ENCODE measurements at places on chromosomes 3 and 15.
A peak's percentile ranks its signal among the peaks of the same experiment; 100 is the strongest.

DNA sequence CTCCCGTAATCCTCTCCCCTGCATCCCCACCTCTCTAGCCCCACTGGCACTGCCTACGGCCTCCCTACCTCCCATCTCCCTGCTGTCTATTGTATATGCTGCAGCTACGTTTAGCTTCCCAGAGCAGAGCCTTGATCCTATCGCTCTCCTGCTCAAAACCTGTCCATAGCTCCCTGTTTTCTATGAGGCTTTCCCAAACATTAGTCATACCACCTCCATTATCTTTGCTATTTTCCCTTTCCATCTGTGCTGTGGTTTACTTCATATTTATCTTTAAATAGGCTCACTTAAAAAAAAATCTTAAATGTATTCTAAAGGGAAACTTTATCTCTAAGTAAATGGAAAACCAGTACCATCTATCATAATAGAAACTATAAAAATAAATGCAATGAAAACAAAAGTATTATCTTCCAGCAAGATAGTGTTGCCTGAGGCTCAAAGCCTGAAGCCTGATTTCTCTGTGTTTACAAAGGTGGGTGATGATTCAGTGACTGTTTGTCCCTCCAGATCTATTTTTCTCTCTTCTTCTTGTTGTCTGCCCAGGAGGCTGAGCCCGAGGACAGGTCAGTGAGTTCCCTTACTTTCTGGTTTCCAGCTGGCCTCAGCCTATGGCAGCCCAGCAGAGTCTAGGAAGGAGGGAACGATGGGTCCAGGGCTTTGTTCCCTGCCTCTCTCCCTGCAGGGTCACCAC, 397.1 kb upstream of the CFAP20DC start:
- DNase-seq: peak; percentile 28

GRCh38 chr15:63041402-63041973, 1.1 kb upstream of the TPM1 start:
- DNase-seq: no peak

DNA sequence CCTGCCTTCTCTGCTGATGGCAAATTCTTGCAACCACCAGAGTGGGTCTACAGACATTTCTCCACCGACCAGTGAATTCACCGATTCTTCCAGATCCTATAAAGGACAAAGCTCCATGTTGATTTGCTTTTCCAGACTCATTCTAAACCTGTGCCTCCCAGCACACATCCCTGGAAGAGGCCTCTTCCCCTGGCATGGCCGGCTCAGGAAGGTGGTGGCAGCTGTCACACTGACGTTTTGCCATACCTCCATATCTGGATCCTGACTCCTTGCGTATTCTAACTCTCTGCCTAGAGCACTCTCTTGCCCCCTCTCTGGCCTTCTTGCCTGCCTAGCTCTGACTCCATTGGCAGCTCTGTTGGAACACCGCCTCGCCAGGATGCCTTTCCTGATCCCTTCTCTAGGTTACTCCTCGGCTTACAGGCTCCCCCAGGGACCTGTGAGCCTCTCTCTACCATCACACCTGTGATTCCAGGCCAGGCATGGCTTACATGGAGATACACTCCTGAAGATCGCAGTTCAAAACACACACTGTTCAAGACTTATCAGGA, 31.0 kb downstream of the SLCO2A1 start:
- no peak for DNase-seq

GRCh38 chr15:68683026-68683425, 104.2 kb downstream of the CORO2B start:
- DNase-seq: no peak

- peak; percentile 67 for DNase-seq
Observed at GRCh38 chr3:66800941-66801545, 197.1 kb upstream of the KBTBD8 start.

DNA sequence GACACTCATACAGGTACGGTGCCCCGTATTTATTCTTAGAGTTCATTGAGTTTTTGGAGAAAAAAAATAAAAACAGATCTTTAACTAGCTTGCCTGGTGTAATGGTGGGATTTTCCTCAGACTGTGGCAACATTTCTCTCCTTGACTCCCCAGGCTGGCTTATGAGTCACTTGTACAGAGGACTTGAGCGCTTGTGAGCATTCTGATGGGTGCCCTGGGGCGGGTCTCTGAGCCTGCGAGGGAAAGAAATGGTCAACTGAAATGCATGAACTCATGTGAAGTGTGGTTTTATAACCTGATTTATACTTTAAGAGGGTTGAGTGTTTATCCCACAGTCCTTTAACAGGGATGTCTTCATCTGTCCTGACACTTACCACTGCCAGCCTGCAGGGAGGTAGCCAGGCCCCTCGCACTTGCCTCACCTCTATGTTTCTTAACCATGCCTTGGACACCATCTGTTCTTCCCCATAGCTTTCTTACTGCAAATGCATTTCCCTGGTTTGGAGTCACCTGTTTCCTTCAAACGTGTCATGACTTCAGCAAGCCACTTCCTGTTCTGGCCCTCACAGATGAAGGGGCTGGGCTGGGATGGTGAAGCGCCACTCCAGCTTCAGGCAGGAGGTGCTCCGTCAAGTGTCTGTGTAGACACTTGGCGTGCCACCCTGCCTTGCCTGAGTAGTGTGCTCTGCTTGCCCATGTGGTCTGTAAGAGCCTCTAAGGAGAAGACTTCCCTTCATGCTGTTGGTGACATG, 118.7 kb downstream of the PDE8A start:
- DNase-seq: no peak

DNA sequence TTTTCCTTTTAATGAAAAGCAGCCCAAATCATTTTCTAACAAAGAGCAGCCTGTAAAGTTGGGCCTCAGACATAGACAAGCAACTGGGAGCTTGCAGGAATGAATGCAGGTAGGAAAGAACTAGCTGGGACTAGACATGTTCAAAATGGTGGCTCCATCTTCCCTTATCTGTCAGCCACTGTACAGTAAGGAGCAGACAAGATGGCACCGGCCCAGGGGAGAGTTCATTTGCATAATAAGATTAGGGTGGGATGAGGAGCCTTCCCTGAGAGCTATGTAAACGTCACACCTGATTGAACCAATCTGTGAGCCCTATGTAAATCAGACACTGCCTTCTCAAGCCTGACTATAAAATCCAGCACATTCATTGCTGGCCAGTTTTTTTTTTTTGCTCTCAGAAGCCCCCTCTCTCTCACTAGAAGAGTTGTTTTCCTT, 59.7 kb upstream of the GK5 start:
- no peak for DNase-seq

GRCh38 chr3:193982258-193982659, 153.7 kb upstream of the HES1 start:
- DNase-seq: peak; percentile 69

DNA sequence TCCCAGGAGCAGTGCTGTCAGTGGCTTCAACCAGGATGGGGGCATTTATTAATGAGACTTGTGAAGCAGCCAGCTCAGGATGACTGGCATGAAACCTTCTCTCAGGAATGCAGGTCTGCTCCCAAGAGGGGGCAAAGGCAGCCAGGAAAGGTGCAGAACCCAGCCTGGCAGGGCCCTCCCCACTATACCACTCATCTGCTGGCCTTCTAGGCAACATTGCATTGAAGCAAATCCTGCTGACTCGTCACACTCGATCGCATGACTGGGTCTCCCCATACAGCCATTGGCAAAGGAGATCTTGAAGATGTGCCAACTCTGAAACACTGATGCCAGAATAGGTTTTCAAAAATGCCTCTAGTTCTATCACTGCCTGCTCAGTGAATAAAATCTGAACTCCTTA, 65.7 kb upstream of the CMTM7 start:
- peak; percentile 43 for DNase-seq

DNA sequence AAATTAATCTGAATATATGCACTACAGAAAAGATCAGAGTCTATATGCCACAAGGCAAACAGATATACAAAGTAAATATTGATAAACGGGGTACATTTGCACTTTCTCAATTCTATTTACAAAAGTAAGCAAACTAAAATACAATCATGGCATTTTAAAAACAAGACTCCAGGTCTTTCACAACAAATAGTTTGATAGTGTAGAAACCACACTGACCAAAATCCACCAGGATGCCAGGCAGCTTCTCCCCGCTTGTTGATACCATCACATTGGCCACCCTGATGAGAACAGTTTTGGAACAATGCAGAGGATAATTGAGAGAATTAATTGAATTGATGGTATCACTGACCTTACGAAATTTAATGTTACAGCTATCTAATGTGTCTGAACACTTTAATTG, 190.6 kb upstream of the TMCO5A start:
- DNase-seq: no peak

DNA sequence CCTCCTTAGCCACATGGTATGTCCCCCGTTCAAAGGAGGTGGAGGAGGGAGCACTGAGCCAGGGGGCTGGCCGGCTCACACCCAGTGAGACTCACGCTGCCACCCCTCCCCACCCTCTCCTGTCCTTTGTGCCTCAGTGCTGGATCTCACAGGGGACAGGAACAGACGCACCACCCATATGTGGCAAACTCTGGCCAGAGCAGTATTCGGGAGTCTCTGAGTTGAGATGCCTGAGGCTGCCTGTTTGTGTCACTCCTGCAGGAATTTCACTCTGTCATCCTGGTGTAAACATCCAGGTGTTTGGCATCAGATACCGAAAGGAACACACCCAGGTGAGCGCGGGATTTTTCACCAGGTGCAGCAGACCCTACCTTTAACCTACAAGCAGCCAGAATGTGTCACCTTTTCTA, 25.7 kb downstream of the RGMA start:
- peak; percentile 84 for DNase-seq

GRCh38 chr15:52078876-52079700, 33.5 kb downstream of the BCL2L10 start:
- DNase-seq: no peak

DNA sequence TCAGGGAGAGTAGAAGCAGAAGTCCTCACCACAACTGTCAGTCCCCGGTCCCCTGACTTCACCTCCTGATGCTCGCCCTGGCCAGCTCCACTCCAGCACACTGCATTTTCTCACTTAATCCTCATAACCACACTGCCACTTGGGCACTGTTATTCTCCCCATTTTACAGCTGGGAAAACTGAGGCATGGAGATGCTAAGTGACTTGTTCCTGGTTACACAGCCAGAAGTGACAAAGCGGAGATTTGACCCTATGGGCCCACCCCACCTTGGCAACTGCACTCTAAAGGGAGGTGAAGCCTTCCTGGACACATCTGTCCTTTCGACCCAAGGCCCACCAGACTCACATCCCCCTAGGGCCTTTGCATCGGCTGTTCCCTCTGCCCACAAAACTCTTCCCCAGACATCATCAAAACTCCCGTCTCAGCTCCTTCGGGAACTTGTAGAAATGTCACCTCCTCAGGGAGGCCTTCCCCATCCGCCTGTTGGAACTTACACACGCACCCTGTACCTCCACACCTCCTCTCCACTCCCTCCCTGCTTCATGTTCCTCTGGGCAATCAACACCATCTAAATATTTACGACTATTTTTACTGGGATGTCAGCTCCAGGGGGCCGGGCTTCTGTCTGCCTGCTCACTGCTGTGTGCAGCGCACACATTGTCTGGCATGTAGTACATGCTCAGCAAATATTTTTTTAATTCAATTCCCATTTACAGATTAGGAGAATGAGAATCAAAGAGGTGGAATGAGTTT, 3.1 kb downstream of the GRIP2 start:
- no peak for DNase-seq

DNA sequence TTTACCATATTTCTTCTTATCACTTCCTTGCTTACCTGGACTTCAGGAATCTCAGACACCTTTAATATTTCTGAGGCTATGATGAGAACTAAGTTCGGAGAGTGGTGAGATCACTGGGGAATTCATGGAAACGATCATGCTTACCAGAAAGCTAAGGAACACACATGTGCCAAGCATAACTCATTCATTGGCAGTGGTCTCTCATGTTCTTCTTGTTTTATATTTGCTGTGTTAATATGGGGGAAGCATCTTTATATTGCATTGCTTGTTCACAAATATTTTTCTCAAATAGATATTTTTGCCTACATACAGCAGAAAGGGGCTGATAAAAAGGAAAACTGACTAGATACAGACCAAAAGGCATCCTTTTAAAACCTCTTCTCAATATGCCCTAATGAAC, 55.8 kb downstream of the COL6A6 start:
- DNase-seq: no peak

DNA sequence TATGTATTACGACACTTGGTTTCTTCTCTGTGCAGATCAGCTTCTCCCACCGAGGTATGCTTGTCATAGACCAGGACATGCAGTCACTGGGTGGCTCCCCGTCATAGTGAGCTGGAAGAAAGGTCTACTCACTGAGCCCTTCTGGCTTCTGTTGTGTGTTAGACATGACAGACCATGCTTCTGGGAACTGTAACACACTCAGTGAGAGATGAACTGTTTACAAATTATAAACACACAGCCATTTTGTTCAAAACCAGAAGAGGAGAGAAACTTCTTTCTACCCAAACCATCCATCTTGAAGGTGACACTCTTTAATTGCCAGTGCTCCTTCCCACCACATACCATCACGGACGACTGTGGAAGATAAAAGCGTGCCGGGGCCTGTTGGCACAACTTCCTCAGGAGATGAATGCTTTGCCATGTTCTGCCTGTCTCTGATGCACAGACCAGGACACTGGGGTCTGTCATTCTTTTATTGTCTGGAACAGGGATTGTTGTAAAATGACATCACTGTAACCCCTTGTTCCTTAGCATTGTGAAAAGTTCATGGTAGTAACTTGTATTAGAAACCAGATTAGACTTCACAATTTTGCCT, 214.3 kb downstream of the MCTP2 start:
- DNase-seq: peak; percentile 21

DNA sequence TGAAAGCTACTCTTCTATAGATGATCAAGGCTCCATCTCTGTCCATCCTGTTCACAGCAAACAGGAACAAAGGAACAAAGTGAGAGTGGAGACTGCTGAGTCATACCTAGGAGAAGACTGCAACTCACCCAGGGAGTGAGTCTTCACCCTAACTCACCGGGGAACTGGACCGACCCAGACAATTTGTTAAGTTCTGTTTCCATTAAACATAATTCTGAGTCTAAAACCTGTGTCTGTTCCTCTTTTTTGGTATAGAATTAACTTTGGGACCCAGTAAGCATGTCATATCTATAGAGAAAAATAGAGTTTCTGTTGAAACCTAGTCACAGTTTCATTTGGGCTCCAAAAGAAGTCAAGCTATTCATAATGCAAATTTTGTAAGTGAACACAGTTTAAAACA, 21.6 kb downstream of the CCDC80 start:
- DNase-seq: peak; percentile 61

GRCh38 chr15:88805031-88805780, 2.0 kb downstream of the ACAN start:
- DNase-seq: no peak

- no peak for DNase-seq
Observed at GRCh38 chr3:105788593-105788992, 80.2 kb downstream of the CBLB start.

- peak; percentile 86 for DNase-seq
Observed at GRCh38 chr3:52243791-52244628, 1.5 kb upstream of the PPM1M start.
